ENCODE measurements at places on chromosomes 4 and X.

DNA sequence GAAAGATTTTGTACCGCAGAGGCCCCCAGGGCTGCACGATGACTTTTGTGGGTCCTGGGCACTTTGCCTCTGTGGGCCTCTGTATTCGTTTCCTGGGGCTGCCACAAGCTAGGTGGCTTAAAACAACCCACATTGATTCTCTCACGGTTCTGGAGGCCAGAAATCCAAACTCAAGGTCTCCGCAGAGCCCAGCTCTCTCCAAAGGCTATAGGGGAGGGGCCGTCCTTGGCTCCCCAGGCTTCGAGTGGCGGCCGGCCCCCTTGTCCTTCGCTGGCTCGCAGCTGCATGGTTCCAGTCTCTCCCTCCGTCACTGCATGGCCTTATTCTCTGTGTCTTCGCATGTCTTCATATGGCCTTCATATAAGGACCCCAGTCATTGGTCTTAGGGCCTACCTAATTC is 241.2 kb downstream of the EVC2 start:
- no peak for DNase-seq

DNA sequence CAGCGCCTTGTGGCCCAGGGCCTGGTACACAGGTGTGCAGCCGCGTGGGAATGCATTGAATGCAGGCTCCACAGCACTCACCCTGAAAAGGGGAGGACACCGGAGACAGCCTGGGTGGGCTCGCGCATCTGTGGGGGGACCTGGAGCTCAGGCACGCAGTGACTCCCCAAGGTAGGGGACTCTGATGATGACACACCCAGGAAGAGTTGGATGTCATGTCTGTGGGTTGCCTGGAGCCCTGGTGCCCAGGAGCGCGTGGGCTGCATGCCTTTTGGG is 32.7 kb upstream of the HTRA3 start:
- no peak for DNase-seq

GRCh38 chr4:153780221-153780620 is 8.7 kb downstream of the SFRP2 start:
- no peak for DNase-seq

- DNase-seq: no peak
Observed at GRCh38 chrX:77595848-77596247, 148.7 kb downstream of the FGF16 start.

GRCh38 chr4:169492436-169493163 is 119.8 kb downstream of the NEK1 start:
- no peak for DNase-seq

- no peak for DNase-seq
Observed at GRCh38 chrX:145506214-145506613, 258.9 kb downstream of the SPANXN1 start.

DNA sequence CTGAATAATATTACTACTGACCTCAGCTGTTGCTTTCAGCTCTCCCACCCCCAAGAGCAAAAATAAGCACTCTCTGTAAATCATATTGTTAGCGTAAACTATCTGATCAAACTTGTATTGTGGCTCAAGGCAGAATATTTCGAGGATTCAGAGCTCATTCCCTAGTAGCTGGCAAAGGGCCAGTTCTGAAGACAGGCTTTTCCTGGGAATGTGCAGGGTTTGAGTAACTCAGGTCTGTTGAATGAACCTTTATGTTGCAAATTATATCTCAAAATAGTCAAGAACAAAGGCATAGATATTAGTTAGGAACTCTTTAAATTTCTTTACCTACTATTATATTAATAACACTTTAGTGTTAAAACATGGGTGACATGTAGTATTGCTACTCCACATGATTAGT is 454.9 kb downstream of the CCSER1 start:
- no peak for DNase-seq

DNA sequence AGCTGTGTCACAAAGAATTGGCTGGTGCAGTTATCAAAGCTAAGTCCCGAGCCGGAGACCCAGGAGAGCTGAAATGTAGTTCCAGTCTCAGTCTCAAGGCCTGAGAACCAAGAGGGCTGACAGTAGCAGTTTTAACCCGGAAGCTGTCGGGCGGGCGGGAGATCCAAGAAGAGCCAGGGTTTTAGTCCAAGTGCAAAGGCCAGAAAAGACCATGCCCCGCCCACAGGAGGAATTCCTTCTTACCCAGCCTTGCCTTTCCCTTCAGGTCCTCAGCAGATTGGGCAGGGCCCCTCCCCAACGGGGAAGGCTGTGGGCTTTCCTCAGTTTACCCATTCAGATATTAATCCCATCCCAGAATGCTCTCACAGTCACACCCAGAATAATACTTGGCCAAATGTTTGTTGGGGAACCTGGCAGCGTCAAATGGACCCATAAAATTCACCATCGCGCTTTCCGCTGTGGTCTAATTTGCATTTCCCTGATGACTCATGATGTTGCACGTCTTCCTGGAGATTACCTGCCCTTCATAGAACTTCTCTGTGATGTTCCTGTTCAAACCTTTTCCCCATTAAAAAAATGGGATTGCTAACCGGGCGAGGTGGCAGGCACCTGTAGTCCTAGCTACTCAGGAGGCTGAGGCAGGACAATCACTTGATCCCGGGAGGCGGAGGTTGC is 16.2 kb downstream of the MAEA start:
- DNase-seq: no peak

GRCh38 chr4:1726146-1726934 is 5.0 kb downstream of the TACC3 start:
- peak; percentile 84 for DNase-seq

DNA sequence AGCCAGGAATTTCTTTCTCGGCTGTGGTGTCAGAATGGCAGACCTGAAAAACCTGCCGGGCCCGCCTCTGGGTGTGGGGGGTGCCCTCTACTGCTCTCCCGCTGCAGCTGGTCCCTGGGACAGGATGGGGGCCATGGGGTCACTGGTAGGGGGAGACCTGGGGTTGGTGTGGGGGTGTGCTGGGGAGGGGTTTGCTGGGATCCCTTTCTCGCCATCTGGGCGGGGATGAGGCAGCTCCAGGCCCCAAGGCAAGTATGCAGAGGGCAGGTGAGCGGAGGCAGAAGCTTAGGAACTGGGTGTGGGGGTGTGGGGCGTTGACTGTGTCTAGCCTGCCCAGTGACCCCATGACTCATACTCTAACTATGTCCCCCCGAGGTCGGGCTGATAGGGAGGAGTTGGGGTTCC is 884 bp downstream of the CCDC120 start:
- DNase-seq: no peak

- no peak for DNase-seq
Observed at GRCh38 chr4:76736414-76736813, 161.5 kb downstream of the SOWAHB start.

DNA sequence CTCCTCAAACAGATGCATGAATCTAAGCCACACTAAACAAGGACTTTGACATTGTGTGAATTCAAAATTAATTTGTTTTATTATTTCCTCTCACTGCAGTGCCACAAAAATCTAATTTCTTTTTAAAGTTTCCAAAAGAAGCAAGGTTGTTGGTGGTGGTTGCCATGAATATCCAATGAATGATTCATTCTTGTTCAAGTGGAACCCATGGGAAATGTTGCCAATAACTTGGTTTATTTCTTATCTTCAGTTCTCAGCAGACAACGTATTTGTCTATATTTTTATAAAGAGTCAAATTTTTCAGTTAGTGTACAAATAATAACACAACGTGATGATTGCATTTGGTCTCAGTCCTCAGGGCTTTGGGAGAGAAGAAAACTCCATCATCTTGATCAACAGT is 309.4 kb upstream of the NOCT start:
- no peak for DNase-seq

DNA sequence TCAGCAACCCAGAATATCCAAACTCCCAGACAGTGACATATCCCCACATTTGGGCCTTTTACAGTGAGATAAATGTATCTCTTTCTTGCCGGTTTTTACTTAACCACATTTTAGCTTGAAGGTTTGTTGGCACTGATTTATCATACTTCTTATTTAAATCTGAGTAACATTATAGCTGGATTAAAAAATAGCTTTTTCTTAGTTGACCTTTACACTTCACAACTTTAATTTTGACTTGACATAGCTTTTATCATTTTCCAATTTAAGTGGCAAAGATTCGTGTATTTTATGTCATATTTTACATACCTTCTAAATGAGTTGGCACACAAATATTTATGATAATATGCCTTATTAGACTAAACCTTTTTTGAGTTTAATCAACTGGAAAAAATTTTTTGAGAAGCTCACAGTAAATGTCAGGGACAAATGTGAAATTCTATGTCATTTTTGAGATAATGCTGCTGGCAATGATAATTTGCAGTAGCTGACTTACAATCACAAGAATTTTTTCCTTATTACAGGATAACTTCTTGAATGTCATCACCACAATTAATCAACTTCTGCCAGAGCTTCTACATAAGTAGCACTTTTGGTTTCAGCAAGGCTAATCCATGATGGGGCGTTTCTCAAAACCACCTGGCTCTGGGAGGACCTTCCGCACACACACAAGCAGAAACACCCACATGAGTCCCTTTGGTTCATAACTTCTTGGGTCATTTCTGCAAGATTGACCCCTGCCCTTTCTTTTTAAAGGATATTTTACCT is 80.3 kb downstream of the SYTL5 start:
- DNase-seq: no peak

DNA sequence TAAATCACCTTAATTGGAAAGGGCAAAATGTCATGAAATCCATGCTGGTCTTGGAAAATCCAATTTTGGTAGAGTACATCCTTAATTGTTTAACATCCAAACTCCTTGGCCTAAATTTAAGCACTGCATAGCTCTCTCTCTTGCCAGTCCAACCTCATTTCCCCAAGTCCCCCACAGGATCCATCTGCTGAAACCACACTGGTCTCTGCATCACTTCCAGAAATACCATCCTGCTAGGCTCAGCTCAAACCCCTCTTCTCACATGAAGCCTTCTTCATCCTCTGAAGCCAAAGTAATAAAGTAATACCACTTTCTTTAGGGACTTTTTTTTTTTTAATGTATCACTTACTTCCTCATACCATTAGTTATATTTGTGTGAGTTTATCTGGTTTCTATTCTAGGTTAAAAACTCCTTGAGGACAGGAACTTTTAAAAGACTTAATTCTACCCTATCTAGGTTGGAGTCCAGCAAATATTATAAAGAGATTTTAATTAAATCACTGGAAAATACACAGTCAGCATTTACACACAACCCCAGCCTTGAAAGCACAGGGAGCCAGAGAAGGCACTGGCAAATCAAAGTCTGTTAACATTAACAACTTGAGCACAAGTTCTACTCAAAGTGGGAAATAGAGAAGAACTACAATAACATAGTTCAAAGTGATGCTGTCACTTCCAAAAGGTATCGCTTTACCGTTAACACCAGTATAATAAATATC is 16.7 kb upstream of the KLF3 start:
- DNase-seq: no peak

GRCh38 chr4:58936436-58936835 is 1826.3 kb upstream of the IGFBP7 start:
- DNase-seq: no peak

DNA sequence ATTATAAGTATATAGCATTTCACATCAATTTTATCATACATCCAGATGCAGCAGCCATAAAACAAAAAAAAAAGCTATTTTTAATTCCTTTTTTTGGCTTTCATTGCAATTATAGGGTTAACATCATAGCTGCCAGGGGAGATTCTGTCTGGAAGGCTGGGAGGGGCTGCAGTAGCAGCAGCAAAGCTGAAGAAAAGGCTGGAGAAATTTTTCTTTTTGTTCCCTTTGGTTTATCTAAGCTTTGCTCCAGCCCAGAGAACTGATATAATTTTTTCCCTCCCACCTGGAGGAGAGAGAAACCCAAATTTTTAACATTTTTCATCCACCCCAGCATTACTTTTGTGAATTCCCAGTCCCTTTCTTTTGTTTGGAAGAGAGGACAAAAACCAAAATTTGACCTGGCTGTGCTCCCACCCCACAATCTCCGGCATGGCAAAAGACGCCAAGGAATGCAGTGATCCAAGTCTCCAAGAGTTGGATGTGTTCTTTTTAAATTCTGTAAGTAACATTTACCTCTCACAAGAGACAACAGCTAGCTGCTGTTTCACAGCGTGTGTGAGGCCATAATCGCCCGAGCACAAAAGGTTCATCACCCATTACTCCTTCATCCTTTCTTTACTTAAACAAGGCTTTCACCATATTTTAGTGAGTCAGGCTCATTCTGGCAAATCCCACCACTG is 25.1 kb upstream of the FAM156A start:
- DNase-seq: no peak

- DNase-seq: no peak
Observed at GRCh38 chrX:776061-776460, 145.5 kb downstream of the SHOX start.

- DNase-seq: no peak
Observed at GRCh38 chrX:113001836-113002235, 161.2 kb upstream of the AMOT start.

- DNase-seq: no peak
Observed at GRCh38 chr4:187218705-187219245, 495.1 kb upstream of the FAT1 start.

- DNase-seq: no peak
Observed at GRCh38 chr4:176668324-176668723, 124.4 kb downstream of the VEGFC start.

DNA sequence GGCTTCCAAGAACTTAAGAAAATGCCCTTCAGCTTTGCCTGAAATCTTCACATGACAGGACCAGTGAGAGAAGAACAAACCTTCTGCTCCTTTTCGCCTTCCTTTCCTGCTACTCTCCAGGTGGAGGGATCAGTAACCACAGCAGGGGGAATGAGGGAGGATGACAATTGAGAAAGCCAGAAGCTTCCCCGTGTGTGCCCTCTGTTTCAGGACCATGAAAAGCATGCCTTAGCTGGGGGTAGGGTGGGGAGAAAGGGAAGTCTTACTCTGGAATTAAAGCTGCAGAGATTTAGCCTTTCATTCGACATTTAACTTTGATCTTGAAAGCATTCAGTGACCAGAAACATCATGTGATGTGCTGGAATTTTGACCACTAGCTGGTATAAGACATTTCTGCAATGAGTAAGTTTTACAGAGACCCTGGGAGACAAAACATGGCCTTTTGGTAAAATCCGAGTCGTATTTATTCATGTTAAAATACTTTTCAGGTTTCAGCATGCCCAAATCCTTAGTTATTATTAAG is 10.6 kb upstream of the PUDP start:
- DNase-seq: no peak

DNA sequence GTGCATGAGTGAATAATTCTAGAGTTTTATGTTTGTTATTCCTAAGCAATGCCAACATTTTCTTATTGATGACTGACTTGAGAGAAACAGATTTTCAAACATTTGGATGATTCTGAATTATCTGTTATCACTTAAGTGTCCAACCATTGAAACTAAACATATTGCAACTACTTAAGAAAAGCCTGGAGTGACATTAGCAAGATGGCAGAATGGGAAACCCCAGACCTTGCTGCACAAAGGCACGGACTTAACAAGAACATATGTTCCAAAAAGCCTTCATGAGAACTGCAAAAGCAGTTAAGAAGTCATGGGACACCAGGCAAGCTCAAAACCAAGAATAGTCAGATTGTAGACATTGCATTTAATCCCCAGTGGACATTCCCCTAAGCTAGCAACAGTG is 215.1 kb downstream of the DCHS2 start:
- no peak for DNase-seq
